Ecto neural progenitor cell (in vitro differentiated cells): ENCODE measurements at places on chromosomes 16 and 17.

- no peak for DNase-seq
Measured at GRCh38 chr17:64694207-64694606, 32.1 kb upstream of the SMURF2 start.

GRCh38 chr17:80283116-80283852 lies 22.6 kb downstream of the RNF213 start:
- DNase-seq, result no peak

DNA sequence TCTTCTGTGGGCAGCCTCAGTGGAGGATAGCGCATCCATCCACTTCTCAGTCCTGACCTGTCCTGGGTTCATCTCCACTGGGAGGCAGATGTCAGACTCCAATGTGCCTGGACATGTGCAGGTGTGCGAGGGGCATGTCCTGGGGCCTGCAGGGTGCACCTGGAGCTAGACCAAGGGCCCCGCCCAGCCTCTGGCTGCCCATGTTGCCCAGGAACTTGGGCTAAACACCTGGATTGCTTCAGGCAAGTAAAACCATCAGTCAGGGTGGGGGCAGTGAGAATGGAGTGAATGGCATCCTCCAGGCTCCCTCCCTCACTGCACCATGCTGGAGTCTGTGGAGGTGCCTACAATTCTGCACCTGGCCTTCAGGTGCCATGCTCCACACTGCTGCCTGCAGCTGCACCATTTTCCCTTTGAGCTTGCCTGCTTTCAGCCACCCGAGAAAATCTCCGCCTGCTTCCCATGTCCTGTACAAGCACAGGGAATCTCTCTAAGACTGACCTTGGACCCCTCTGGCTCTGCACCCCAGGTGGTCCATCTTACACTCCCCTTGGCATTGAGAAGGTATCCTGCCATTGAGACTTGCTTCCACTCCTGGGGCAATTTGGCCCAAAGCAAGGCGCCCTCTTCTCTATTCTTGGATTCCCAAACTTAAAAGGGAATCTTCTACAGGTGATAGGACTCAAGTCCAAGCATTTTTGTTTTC lies 2.1 kb upstream of the MFSD6L start:
- peak; percentile 37 for DNase-seq

- no peak for DNase-seq
Measured at GRCh38 chr16:85374571-85374872, 238.6 kb upstream of the GSE1 start.

DNA sequence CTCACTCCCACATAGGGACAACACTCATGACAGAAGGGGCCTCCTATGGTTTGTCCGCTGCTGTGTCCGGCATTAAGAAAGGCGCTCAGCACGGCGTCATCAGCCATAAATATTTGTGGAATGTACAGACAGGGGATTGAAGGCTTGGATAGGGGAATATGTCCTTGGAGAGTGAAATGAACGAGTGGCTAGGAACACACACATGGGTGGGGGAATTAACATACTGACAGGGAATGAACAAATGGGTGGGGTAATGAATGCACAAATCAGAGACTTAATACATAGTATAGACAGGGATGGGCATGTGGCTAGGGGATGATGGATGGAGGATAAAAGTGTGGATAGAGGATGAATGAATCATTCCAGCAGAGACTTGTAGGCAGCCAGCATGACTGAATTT lies 154.0 kb upstream of the HSBP1 start:
- no peak for DNase-seq

GRCh38 chr17:828761-829160 lies 46.6 kb downstream of the MRM3 start:
- no peak for DNase-seq

GRCh38 chr17:78106211-78106610 lies 22.3 kb downstream of the TMC6 start:
- peak; percentile 39 for DNase-seq

DNA sequence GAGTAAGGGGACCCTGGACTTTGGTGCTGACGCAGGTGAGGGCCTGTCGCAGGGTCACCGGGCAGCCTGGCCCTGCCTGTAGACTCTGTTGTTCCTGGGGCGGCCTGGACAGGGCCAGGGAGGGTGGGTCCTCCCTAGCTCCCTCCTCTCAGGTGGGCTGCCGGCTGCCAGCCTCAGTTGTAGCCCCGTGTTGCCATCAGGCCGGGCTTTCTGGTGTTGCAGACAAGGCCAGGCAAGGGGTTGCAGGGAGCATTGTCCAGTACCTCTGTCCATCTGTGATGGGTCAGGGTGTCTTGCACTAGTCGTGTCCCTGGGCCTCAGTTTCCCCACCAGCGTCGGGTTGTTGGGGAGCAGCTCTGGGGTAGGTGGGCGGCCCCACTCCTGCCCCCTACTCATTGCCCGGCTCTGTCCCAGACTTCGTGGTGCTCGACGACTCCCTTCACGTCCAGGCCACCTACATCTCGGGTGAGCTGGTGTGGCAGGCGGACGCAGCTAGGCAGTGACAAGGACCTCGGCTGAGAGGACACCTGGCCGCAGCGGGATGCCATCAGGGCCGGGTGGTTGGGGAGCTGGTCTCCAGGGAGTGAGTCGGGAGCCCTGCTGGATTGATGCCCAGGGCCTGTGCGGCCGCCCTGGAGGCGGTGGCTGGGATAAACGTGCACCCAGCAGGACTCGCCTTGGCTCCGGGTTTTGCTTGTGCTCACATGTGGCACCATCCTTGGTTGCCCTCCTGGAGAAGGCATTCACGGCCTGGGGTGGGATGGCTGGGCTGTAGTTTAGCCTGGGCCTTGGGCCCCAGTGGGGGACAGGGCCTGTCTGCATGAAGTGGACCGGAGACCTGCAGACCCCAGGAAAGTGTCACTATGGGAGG lies 1.9 kb downstream of the CEMP1 start:
- no peak for DNase-seq

DNA sequence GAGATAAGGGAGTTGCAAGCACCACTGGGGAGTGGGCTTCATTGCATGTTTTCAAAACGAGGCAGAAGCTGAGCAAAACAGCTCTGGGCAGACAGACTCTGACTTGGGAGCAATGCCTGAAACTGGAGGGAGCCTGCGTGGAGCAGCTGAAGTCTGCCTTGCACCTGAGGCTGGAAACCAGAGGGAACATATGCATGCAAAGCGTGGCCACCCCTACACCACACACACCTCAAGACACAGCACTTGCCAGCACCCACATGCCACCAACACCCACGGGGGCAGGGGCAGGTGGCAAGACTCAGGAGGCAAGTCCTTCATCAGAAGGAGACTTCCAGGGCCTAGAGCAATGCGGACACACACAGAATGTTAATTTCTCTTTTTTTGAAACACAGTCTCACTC lies 45.8 kb downstream of the COTL1 start:
- no peak for DNase-seq
